ENCODE measurements at places on chromosomes 2 and 18. TPM values are rescaled to one million over a fixed set of nuclear protein-coding genes. Genes with fewer than 3 reads are reported as not detected.

The LRRTM4 gene
- 3.3 TPM for total RNA-seq

The FASTKD2 gene
- 28.3 TPM for total RNA-seq

The BCL11A gene
- total RNA-seq: 47.9 TPM

The NETO1 gene
- 52.4 TPM for total RNA-seq

The POTEJ gene
- total RNA-seq: 0.19 TPM

The GCKR gene
- 2.0 TPM for total RNA-seq

GRCh38 chr2:229596796-229597195, 117.6 kb downstream of the DNER start:
- no peak for DNase-seq

- no peak for DNase-seq
Measured at GRCh38 chr2:40470822-40471813, 19.2 kb upstream of the SLC8A1 start.

DNA sequence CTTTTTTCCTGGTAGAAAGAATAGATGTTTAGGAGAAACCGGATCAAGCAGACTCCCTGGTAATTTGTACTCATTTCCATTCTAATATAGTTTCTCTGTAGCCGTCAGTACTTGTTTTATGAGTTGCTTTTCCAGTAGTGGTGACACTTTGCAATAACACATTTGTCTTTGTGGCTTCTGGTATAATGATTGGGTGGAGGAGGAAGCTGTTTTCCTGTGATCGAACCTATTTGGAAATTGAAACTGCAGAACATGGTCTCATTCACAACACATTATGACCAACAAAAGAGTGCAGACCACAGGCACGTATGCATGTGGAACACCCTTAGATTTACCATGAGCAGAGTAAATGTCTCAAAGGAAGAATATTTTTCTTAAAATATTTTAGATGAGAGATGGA, 7.6 kb upstream of the SERPINB12 start:
- no peak for DNase-seq

DNA sequence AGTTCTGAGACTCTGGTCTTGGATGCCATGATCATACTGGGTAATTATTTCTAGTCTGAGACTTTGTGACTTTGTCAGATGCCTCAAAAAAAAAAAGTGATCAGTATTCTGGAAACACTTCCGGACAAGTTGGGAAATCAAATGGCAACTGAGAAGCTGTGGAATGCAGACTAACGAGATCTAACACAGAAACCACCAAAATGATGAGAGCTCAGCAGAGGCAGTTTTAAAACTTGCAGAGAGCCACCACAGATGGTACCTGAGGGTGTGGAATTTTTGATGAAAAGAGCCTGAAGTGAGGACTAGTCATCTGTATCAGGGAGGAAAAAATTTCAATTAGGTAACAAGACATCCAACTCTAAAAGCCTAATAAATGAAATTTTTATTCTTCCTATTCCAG, 5.5 kb upstream of the GPR75 start:
- DNase-seq: no peak

DNA sequence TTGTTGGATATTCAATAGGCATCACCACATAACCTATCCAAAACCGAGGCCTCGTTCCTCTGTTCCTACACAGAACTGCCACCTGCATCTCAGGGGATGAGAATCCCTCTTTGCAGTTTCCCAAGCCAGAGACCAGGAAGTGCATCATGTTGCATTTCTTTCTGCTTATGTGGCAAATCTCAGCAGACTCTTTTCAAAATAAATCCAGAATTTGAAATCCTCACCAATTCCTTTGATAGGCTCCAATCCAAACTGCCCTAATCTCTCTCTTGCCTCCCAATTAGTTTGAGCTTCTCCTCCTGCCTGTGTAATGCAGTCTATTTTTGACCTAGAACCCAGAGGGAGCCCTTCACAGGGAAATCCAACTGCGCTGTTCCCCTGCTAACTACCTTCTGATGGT, 215.5 kb downstream of the RNF144A start:
- no peak for DNase-seq

DNA sequence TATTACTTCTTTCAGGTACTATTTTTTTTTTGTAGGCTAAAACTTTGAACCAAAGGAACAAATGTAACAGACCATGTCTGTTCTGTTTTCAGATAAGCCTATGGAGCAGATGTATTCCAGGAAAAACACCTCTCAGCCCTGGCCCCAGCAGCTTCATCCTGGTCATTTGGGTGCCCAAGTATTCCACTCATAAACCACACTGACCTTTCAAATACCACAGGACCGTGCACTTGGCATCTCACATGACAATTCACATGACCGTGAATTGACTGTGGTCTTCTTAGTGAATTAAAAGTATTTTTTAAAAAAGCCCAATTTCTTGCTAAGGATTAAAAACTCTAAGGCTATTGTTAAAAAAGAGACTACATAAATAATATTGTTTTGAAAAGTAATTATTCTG, 50.2 kb downstream of the SMIM21 start:
- no peak for DNase-seq

DNA sequence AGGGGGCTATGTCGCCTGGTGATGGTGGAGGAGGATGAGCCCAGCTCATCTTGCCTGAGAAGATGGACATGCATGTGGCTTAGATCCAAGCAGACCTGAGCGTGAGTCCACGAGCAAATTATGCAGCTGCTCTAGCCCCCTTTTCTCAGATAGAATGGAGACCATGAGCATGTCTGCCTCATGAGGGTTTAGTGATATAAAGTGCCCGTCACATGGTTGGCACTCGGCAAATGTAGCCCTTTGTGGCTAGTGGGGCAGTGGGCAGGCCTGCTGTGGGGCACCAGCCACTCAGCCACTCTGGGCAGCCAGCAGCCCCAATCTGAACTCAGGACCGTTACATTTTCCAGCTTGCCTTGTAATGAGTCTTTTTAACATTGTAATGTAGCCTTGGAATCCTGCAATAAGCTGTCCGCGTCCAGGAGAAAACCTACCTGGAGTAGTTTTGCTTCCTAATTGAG, 92.1 kb upstream of the HS6ST1 start:
- no peak for DNase-seq

GRCh38 chr2:159600752-159601151, 15.6 kb downstream of the BAZ2B start:
- DNase-seq: no peak

- DNase-seq: no peak
Measured at GRCh38 chr18:61285777-61286176, 47.5 kb upstream of the CDH20 start.

DNA sequence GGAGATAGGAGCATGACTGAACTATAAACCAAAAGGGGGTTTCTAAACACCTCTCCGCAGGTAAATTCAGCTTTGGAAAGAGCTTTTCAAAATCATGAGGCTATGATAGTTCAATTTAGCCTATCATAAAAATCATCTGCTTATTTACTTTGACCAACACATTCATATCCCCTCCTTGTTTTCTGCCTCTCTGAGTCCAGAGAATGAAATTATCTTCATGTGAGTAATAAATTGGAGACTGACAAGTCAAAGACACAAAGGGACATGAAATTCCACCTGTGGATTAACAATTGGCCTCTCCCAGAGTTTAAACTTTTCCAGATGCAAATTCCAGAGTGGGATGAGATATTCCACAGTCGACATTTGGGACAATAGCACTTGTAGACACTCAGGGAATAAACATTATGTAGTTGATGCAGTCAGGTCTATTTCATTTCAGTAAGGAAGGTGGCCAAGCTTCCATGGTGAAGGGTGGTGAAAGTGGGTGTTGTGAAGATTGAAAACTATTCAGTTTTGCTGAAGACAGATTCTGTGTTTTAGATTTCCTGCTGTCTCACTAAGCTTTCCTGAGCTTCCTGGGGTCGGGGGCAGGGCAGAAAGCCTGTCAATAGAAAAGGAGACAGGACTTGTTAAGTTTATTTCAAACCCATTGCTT, 84.7 kb downstream of the CDC42EP3 start:
- no peak for DNase-seq

GRCh38 chr2:17892770-17893534, 14.5 kb downstream of the KCNS3 start:
- DNase-seq: no peak

GRCh38 chr18:35117951-35118411, 76.8 kb downstream of the MAPRE2 start:
- DNase-seq: no peak

DNA sequence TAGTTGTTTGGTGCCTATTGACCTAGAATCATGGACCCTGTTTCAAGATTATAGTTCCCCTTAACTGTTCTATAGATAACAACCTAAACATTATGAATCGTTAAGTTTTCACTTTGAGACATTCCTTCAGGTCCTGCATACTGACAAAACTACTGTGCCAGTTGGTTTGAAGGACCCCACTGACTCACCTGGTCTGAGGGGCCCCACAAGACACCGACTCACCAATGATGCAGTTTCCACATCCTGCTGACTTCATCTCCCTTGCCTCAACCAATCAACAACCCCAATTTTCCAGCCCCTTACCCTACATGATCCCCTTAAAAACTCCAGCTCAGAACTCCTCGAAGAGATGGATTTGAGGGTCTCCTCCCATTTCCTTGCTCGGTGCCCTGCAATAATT, 89.6 kb upstream of the CCDC141 start:
- DNase-seq: no peak

GRCh38 chr18:10745219-10745618, 219.4 kb downstream of the NAPG start:
- no peak for DNase-seq

- DNase-seq: no peak
Measured at GRCh38 chr2:145374165-145374564, 854.2 kb upstream of the ZEB2 start.

GRCh38 chr2:222318026-222318711, 19.4 kb upstream of the PAX3 start:
- peak; percentile 68 for DNase-seq
